ENCODE measurements at places on chromosomes 1 and 21.

GRCh38 chr1:230167419-230167852, 100.4 kb downstream of the GALNT2 start:
- DNase-seq = peak; percentile 54

DNA sequence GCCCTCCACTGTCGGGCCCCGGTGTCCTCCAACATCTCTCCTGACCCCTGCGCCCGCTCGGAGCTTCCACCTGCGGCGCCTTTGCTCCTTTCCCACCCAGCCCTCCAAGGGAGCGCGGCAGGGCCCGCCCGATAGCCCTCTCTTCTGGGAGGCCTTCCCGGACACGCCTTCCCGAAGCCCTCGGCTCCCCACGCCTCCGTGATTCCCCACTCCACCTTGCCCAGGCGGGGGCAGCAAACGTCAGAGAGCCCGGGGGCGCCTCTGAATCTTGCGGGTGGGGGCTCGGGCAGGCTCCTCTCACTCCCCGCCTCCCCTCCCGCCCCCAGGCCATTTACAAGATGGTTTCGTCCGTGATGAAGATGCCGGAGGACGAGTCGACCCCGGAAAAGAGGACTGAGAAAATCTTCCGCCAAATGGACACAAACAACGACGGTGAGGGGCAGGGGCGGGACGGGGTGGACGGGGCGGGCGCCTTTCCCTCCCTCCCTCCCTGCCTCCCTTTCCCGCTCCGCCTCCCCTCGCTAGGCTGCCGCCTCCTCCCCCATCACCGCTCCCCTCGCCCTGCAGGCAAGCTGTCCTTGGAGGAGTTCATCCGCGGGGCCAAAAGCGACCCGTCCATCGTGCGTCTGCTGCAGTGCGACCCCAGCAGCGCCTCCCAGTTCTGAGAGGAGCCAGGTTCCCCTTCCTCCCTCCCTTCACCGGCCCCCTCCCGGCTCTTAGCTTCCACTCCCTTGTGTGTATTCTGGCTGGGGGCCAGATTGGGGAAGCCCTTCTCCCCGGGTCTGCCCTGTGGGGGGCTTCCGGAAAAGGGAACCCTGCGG, 7.1 kb downstream of the HPCA start:
- DNase-seq = peak; percentile 44

- no peak for DNase-seq
Observed at GRCh38 chr21:31410499-31411131, 66.6 kb upstream of the TIAM1 start.

DNA sequence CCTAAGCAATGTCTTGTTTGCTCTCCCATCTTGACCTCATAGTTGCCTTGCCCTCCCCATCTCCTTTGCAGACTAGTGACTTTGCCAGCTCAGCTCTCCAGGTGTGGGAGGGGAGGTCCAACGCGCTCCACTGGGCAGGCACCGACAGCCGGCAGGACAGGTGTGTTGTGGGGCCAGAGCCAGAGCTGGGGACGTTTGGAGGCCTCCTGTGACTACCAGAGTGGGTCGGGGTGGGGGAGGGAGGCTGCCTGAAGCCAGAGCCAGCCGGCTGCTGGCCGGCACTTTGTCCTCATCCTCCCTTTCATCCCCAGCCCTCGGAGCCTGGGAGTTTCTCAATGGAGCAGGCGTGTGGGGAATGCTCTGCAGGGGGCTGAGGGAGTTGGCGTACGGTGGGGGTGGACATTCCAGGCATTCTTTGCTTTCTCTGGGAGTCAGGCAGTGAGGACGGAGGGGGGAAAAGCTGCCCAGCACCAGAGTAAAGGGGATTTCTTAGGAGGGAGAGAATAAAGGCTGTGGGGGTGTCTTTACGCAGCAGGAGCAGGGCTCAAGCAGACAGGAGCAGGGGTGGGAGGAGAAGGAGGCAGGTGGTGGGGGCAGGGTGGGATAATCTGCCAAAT, 20.2 kb downstream of the NUAK2 start:
- no peak for DNase-seq

DNA sequence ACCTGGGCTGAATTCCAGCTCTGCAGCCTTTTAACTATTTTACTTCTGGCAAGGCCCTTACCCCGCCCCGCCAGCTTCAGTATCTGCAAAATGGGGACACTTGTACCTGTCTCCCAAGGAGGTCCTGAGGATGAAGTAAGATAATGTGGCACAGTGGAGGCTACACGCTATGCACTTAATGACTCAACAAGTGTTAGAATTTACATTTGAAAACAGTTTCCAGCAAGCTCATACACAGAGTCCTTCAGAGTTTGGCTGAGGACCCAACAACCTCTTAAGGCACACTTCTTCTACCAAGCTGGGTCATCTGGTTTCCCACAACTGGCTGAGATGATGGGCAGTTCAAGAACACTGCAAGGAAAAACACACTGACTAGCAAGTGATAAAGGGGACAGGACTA, 30.2 kb upstream of the SLC22A15 start:
- no peak for DNase-seq

DNA sequence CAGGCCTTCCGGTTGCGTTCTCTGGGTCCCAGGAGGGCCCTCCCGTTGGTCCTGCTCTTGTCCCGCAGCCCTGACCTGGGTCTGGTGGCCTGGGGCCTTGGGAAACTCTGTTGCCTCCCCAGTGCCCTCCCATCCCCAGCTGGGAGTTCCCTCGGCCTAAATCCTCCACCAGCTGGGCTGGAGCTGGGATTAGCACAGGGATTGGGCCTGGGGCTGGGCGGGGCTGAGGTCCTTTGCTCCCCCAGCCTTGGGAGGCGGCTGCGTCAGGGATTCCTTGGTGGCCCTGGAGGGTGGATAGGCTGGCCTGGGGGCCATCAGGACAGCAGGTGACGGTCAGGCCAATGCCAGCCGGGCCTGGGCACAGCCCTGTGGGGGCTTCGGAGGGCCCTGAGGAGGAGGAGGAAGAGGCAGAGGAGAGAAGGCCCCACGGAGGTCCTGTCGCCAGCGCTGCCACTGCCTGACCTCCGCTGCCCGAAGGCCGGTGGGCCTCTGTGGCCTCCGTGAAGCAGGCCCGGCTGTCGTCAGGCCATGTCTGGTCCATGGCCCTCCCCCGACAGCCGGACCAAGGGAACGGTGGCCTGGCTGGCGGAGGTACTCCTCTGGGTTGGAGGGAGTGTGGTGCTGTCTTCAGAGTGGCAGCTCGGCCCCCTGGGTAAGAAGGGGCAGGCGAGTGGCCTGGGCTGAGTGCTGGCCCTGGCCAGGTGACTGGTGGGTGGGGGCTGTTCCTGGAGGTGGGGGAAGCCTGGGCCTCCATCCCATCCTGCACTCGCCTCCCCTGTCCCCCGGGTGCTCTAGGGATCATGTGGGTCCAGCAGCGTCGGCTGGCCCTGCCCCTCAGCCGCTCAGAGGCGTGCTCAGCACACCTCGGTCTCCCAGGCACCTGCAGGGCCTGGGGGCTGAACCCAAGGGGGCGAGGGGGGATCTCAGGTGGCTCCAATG, at the start of gene PLCH2:
TSS of gene PLCH2 (plus strand) at position 229 of the 939 bp plus-strand sequence. CDS start at position 529, 300 bp downstream.
- no peak for DNase-seq

- peak; percentile 57 for DNase-seq
Observed at GRCh38 chr1:53110370-53111072, 31.9 kb downstream of the SLC1A7 start.

DNA sequence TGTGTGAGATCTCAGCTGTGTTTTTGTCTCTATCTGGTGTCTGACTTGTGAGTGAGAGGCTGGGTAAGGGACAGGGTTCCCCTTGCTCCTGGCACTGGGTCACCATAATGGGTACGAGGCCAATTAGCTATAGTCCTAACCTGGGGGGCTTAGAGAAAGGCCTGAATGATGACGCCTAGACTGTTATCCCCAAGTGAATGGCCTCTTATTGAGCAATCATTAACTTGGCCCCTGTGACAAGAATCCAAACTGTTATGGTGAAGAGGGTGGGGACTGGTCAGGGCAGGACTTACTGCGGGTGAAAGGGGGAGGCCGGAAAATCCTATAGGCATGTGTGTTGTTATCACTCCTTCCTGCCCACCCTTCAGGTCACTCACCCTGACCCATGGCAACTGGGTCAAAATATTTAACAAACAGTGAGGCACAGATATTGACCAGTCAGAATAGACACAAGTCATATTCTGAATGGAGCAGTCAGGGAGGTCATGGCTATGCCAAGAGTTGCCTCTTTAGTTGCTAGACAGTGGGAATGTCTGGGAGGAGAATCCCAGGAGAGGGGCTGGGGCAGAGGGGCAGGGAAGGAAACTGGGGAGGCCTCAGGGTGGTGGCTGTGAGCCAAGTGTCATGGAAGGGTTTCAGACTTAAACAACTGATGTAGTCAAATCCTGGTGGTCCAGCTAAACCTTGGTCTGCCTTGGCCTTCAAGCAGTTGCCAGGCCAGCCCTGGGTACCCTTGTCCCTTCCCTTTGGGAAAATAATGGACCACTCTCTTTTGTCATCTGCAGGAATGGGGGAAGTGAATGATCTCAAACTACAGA, 3.2 kb downstream of the NR0B2 start:
- DNase-seq = no peak

DNA sequence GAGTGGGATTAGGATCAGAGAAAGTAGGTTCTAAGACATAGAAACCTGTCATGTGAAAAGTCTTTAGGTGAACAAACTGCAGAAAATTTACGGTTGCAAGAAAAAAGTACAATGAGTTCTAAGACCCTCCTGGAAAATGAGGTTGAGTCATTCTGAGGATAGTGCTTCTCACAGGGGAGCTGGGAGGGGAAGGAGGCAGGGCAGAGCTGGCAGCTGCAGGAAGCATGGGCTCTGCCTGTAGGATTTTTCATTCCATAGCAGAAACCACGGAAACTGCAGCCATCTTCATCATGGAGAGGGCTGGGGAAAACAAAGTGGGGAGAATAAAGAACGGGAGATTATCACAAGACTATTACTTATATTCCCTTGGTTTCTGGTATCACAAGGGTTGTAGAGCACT, 25.8 kb upstream of the THEM4 start:
- no peak for DNase-seq

- DNase-seq = no peak
Observed at GRCh38 chr1:189782295-189782694, 695.4 kb downstream of the BRINP3 start.

DNA sequence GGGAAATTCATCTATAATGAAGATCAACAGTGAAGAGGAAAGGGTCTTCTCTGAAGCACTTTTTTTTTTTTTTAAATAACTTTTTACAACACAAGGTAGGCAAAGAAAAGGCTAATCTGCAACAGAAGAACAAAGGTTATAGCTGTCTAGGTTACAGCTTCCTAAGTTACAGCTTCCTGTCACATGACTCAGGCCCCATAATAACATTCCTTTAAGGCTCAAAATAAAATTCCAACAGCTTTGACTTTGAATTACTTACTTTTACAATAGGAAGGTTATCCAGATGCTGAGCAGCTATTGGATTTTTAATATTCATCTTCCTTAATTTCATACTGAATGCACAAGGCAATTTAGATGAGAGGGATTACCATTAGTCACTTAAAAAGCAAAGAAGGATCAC, 40.4 kb upstream of the TMEM61 start:
- no peak for DNase-seq

- DNase-seq = no peak
Observed at GRCh38 chr1:170049176-170049800, 25.2 kb downstream of the KIFAP3 start.

DNA sequence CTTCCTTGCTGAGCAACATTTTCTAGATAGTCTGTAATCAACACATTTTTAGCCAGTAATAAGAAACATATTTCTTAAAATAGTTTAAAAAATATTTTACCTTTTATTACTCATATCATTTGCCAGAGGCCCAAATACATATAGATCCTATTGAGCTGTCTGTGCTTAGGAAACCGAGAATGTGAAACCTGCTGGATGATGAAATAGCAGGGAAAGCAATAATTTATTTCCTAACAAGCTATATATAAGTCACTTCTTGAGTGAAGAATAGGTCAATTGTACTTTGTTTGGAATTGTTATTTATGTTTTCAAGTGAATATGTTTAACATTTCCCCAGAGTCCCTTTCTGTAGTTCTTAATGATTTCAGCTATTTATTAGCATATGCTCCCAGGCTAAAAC, 339.9 kb upstream of the TMPRSS15 start:
- no peak for DNase-seq

DNA sequence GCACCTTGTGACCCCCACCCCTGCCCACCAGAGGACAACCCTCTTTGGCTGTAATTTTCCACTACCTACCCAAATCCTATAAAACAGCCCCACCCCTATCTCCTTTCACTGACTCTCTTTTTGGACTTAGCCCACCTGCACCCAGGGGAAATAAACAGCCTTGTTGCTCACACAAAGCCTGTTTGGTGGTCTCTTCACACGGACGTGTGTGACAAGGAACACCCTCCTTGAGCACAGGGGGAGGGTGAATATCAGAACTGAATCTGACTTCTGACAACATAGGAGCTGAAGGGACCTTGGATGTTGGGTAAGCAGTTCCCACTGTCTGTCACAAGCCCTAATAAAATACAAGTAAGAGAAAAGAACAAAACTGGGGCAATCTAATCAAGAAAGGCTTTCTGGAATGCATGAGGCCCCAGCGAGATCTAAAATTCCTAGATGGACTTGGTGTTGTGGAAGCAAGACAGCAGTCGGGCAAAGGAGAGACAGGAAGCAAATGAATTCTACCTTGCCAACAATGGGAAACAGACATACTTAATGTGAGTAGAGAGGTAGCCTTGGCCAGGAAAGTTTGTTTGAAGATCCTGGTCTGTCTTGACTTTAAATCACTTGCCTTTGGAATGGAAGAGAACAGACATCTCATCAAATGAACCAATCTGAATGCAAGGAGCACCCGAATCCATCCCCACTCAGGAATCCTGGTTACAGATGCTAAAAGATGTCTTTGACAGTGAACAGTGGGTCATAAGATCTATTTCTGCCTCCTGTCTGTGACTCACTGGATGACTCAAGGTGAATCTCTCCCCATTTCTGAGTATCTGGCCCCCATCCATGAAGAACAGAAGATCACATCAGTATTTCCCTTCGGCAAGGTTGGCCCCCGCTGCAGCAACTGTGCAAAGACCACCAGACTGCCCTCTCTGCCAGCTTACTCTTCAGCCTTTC, 53.3 kb downstream of the OLFML3 start:
- no peak for DNase-seq

DNA sequence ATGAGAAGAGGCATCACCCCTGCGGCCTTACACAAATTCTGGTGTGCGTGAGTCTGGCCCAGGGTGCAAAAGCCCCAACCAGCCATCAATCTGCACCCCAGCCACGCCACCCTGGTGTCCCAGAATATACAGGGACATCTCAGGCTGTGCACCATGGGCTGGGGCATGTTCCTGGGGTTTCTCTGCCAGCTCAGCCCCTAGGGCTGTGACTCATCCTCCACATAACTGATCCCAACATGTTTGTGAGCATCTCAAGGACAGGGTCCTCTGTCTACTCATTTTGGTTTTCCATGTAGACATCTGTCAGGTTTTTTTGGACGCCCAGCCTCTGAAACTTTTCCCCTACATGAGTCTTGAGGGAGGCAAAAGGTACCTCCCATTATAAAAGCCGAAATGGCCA, 511 bp downstream of the ZNF683 start:
- no peak for DNase-seq

DNA sequence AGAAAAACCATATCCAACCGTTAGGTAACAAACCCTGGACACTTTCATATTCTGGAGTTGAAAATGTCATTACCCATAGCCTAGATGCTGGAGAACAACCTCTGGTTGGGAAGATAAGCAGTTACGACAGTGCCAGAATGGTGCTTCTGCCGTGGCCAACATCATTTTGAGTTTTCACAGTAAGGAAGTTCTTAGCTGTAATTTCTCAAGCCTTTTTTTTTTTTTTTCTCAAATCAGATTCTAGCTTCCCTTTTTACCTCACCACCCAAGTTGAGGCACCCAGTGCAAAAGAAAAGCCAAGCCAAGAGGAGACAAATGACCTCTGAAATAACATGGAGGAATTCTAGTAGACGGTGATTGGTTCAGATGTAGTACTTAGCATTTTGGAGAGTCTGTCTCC, 21.8 kb downstream of the PPT1 start:
- no peak for DNase-seq

GRCh38 chr1:45730075-45730779, 20.2 kb downstream of the IPP start:
- DNase-seq = no peak

Data from stimulated activated CD8-positive, alpha-beta memory T cell treated with anti-CD3 and anti-CD28 coated beads, Interleukin-4, amount 100 ng/mL, for 48 hours (primary cell).